ENCODE measurements at places on chromosomes 3 and 15.

- DNase-seq, result no peak
Measured at GRCh38 chr3:159875116-159875515, 113.5 kb upstream of the IL12A start.

- no peak for DNase-seq
Measured at GRCh38 chr15:33055962-33056361, 138.6 kb downstream of the FMN1 start.

GRCh38 chr3:158105119-158105709 is 1.0 kb downstream of the SHOX2 start:
- DNase-seq, result peak; percentile 33

GRCh38 chr15:83398626-83399025 is 48.5 kb upstream of the SH3GL3 start:
- DNase-seq, result no peak

DNA sequence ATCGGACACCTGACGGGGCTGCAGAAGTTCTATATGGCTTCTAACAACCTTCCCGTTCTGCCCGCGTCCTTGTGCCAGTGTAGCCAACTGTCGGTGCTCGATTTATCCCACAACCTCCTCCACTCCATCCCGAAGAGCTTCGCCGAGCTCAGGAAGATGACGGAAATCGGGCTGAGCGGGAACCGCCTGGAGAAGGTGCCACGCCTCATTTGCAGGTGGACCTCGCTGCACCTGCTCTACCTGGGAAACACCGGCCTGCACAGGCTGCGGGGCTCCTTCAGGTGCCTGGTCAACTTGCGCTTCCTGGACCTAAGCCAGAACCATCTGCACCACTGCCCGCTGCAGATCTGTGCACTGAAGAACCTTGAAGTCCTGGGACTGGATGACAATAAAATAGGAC is 9.8 kb upstream of the LRRC34 start:
- DNase-seq, result no peak

DNA sequence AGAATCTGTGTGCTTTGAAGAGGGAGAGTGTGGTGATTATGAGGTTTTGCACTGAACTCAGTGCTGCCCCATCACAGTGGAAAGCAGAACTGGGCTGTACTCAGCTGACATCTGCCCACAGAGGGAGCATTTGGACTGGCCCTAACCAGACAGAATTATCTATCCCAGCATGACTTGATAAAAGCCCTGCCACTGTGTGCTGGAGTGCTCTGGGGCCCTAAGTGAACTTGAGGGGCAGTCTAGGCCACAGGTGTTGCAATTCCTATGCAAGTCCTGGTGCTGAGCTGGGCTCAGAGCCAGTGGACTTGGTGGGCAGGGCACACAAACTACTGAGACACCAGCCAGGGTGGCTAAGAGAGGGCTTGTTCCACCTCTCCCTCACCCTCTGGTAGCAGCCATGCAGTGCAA is 269.2 kb upstream of the CTNNB1 start:
- DNase-seq, result no peak

DNA sequence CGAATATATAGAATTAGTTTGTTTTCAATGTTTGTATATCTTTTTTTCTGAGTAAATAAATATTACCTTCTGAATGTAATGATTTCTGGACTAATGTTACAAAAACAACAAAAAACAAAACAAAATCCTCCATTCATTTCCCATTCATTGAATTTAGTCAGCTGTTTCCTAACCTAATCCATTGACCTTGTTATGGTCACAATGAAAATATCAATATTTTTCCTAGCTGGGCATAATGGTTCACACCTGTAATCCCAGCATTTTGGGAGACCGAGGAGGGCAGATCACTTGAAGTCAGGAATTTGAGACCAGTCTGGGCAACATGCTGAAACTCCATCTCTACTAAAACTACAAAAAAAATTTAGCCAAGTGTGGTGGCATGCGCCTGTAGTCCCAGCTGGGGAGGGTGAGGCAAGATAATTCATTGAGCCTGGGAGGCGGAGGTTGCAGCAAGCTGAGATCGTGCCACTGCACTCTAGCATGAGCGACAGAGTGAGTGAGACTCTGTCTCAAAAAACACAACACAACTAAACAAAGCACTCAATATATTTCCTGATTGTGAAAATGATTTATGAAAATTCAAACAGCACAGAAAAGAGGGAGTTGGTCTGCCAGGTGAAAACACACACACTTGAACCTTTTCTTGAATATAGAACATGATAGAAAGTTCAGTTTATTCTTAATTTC is 23.0 kb upstream of the PLSCR4 start:
- DNase-seq, result no peak

DNA sequence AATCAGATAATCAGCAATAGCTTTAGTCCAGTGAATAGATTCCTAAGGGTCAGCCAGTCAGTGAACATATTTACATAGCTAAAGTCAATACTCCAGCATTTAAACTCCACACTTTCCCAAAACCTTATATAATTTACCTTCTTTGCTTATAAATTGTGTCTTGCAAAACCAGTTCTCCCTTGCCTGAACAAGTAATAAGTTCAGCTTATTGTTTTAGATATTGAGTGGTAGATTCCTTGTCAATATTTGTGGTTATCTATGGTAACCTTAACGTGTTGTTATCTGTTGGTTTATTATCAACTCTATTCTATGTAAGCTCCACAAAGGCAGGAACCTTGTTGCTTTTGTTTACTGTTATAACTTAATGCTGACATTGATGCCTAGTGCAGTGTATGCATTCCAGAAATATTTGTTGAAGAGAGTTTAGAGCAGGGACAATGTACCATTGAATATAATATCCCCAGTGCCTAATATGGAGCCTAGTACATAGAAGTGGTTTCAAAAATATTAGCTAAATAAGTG is 24.0 kb downstream of the PLSCR5 start:
- no peak for DNase-seq

GRCh38 chr15:53589520-53590057 is 169.9 kb downstream of the WDR72 start:
- DNase-seq, result no peak

GRCh38 chr3:64290864-64291263 is 65.6 kb upstream of the PRICKLE2 start:
- DNase-seq, result no peak

DNA sequence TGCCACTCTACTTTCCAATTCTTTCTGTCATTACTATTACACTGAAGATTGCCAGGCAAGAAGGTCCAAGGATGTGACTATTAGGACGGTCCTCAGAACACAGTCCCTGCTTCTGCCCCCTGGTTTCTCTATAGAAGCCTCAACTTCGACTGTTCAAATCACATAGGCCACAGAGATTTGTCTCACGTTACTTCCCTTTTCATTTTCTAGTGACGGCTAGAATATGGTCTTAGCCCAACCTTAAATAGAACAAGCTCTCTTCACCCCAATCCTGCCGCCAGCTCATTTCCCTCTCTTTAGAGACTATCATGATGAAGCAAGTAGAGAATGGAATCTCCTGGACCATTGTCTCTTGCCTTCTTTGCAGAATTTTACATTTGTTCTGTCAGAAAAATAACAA is 84.9 kb downstream of the TIGIT start:
- no peak for DNase-seq

DNA sequence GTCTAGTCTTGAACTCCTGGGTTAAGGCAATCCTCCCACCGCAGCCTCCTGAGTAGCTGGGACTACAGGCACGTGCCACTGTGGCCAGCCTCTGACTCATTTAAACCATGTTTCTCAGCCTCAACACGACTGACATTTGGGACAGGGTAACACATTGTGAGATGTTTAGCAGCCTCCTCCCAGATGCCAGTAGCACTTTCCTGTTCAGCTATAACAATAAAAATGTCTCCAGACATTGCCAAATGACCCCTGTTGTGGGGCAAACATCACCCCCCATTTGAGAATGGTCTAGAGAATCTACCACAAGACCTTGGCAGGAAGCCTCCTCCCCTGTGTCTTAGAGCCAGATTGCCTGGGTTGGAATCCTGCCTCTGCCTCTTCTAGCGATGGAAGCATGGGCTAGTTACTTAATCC is 8.4 kb downstream of the TMEM40 start:
- no peak for DNase-seq

DNA sequence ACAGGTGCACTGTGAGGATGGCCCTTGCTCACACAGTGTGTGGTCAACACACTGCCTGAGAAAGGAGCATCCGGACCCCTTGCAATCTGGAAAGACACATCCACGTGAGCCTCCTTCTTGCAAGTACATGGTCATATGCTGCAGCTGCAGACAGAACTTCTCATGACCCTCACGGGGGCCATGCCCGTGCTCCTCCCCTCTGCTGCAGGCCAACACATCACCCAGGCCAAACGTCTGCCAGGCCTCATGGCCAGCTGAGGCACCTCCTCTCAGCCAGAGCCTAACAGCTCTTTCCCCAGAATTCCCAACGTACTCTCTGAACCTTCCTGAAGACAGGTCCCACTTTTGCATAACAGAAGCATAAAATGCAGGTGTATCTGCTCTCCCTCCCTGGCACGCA is 25.3 kb downstream of the SLC41A3 start:
- no peak for DNase-seq

DNA sequence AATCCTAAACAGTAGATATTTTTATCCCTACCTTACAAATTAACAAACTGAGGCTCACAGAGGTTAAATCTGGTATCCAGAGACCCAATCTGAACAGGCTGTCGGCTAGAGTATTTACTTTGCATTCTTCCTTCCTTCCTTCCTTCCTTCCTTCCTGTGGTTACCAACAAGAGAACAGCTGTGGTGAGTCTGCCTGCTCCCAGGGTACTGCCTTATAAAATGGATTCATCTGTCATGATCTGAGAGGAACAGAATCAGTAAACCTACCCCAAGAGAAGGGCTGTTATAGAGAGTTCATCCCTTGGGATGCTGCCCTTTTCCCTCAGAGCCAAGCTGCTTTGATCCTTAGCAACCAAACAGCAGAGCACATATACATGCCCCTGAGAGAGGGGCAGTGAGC is 3.6 kb downstream of the GADL1 start:
- no peak for DNase-seq

- DNase-seq, result no peak
Measured at GRCh38 chr15:65958835-65959234, 89.5 kb downstream of the RAB11A start.

GRCh38 chr3:157501863-157502262 is 1.4 kb downstream of the VEPH1 start:
- no peak for DNase-seq

DNA sequence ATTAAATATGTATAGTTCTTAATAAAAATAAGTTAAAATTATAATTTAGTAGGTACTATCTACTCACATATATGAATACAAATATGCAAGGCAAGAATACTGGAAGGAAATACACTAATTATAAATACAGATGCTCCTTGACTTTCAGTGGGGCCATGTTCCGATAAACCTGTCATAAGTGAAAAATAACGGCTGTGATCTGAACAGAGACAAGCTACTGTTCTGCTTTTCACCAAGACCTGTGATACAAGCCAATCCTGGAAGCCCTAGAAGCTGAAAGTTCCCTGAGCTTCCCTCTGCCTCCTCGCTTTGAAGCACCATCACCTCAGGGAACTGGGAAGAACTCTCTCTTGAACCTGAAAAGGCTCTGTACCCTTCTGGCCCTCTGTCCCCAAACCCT is 55.4 kb downstream of the SLC12A8 start:
- no peak for DNase-seq

DNA sequence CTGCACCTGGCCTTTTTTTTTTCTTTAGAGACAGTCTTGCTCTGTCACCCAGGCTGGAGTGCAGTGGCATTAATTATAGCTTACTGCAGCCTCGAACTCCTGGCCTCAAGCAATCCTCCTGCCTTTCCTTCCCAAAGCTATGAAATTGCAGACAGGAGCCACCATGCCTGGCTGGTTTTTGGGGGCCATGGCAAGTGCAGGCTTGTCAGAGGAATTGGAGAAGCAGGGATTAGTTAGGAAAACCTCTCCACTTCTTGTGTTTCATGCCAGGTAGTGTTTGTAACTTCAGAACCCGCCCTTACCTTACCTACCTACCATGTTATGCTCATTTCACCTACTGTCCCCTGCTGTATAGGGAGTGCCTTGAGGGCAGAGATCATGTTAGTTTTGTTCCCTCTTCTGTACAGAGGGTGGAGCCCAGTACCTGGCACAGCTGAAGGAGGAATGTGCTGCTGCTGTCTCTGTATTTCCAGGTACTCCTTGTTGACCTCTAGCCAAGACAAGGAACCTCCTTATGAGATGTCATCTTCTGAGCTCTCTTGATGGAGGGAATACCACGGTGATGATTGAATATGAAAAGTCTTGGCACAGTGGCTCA is 43.8 kb downstream of the TRAK1 start:
- no peak for DNase-seq

- no peak for DNase-seq
Measured at GRCh38 chr3:183142199-183142598, 20.3 kb downstream of the LAMP3 start.

DNA sequence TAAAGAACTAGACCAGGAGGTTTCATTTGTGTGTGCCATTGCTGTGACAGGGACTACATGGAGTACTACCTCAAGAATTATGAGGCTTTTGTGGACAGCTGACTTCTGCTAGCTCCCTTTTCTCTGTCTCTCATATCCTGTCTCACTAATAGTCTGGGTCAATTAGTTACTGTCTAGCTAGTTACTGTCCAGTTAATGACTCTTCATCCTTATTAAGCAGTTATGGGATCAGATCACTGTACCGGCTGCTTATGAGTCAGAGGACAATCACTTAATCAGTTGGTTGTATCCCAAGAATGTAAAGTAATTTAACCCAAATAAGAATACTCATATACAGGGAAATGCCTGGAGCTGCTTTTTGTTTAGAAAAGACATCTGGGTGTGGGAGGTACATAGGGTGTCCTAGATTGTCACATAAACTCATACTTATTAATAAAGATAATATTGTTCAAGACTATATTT is 158.0 kb downstream of the CDIN1 start:
- no peak for DNase-seq

DNA sequence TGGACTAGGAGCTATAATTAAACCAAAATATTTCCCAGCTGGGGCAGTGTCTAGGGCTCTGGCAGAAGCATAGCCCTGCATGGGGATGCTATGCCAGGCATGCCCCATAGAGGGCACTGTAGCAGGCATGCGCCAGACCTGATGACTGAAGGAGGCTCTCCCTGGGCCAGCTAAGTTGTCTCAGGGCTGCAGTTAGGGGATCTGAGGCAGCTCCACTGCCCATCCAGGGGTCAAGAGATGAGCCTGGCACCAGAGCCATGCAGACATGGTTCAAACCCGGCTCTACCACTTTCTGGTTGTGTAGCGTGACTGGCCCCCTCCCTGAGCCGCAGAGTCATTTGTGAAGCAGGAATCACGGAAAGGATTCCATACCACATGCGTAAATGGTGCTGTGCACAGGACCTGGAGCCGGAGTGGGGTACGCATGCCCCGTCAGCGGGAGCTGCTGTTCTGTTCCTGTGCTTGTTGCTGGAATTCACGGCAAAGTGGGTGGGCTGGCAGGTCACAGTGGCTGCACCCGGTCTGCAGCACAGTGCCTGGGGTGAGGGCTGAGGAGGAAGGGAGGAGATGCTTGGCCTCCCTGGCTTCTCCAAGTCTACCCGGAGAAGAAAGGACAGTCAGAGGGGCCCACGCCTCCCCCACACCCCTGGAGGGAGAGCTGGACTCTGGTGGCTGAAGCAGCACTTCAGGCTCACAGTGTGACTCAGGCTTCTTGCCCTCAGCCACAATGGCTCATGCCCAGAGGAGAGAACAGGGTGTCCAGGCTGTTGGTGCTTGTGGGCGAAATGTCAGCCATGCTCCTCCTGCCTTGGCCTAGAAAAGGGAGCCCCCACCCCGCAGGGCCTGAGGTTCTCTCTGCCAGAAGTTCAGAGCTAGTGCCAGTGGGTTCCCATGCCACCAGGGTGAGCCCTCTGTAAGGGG is 43.1 kb downstream of the DNASE1L3 start:
- DNase-seq, result peak; percentile 82

GRCh38 chr15:70584838-70585706 is 178.3 kb downstream of the UACA start:
- DNase-seq, result peak; percentile 83

All from HEK293T (cell line).